T47D (cell line): ENCODE measurements at places on chromosomes 4 and X.

- no peak for DNase-seq
Observed at GRCh38 chr4:112168719-112169500, 23.7 kb downstream of the FAM241A start.

GRCh38 chr4:6939761-6940743 lies 30.4 kb downstream of the TBC1D14 start:
- no peak for DNase-seq

DNA sequence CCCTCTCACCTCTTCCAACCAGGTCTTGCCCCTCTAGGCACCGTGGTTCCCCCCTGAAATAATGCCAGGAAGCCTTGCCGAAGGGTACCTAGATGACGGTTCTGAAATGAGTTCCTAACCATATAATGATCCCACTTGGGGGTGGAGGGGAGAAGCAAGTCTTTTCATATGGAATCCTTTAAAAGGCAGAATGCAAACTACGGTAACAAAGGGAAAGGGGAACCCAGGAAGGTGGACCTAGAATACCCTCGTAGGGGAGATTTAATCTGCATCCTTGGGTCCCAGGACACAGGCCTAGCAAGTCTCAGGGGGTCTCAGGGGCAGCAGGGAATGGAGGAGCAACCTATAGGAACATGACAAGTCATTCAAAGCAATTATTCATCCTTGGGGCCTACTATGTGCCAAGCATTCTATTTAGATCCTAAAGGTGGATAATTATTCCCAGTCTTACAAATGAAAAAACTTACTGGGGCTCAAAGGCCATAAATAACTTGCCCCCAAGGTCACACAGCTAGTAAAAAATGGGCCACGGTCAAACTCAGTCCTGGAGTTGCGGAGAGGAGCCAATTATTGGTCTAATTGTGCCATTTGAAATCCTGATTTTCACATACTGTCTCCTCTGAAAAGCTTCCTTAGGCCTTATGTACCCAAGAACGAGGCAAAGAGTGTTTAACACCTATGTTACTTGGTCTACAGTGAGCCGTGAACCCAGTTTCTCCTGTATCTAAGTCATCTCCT lies 8.8 kb downstream of the BCOR start:
- no peak for DNase-seq

DNA sequence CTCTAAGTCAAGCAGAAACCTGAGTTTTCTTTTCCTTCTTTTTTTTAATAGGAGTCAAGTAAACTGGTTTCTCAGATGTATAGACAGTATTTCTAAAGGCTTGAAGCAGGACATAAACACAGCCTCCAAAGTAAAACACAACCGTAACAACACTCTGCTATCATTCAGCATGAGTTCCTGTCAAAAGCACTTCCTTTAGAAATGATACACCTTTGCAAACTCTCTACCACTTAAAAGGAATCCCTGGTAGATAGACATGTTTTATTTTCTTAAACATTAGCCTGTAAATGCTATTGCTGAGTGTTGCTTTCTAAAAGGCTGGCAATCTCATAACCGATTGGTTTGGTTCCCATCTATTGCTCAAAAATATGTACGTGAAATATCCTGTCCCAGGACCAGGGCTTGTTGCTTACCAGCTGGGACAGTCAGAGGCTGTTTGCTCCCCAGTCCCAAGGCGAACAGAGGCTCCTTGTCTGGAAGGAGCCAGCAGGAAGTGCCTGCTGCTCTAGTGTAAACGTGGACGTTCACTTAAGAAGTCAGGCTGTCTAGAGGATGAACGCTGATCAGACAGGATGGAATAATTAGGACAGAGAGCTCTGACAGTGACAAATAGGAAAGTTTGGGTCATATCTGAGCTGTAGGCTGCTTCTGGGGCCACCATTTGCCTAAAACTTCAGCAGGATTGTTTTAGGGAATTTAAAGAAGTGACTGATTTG lies 173.9 kb upstream of the KLF3 start:
- DNase-seq = no peak

GRCh38 chr4:27779827-27780226 lies 919.2 kb downstream of the STIM2 start:
- DNase-seq = no peak

DNA sequence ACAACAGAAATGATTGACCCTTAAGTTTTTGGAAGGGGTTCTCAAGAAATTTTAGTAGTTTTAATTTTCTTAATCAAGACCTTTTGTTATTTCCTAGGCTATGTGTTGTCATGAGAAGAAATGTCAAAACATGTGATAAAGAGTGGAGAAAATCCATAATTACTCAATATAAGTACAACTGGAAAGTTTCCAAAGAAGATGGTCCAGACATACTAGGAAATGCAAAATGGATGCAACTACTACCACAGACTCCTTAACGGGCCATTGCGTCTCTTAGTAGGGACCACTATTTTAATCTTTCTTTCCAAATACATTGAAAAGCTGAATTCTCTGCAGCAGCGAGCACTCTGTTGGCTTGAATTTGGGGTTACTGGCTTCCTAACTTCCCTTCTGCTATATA lies 148.8 kb downstream of the NWD2 start:
- DNase-seq = no peak

- DNase-seq = no peak
Observed at GRCh38 chr4:79181190-79181589, 144.7 kb downstream of the NAA11 start.

- no peak for DNase-seq
Observed at GRCh38 chr4:82811838-82812341, 13.3 kb upstream of the SCD5 start.

DNA sequence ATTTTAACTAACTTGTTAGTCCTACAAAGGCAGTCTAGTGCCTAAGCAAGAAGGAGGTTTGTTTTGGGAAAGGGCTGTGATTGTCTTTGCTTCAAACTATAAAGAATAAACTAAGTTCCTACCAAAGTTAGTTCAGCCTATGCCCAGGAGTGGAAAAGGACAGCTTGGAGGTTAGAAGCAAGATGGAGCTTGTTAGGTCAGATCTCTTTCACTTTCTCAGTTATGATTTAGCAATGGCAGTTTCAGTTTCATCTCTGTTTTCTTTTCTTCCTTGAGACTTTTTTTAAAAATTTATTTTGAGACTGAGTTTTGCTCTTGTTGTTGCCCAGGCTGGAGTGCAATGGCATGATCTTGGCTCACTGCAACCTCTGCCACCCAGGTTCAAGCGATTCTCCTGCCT lies 82.9 kb upstream of the NLGN4X start:
- DNase-seq = no peak

- no peak for DNase-seq
Observed at GRCh38 chrX:40082447-40083119, 15.2 kb downstream of the BCOR start.

GRCh38 chr4:100188829-100189228 lies 1.4 kb downstream of the DDIT4L start:
- no peak for DNase-seq

GRCh38 chrX:49106930-49107329 lies 16.6 kb downstream of the GPKOW start:
- DNase-seq = peak; percentile 76

GRCh38 chr4:52019936-52020657 lies at the start of gene LRRC66:
Gene LRRC66, minus strand, starts transcription at chr4:52020363. Its CDS starts 2,750 bp downstream, at chr4:52017613.
- DNase-seq = no peak

DNA sequence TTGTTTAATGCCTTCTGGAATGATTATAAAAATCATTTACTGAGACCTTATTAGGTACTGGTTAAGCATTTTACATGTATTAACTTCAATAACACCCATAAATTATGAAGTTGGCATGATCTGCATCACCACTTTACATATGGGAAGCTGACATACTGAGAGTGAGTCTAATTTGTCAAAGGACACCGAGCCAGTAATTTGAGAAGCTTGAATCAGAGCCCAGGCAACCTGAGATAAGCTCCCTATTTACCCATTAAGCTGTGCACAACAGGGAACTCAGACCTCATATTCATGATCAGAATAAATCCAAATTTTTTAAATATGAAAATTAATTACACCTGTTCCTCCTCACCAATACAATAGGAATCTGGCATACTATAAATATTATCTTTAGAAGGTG lies 247.9 kb upstream of the EPHA5 start:
- no peak for DNase-seq

GRCh38 chrX:3697220-3697684 lies 16.2 kb downstream of the PRKX start:
- DNase-seq = no peak

- DNase-seq = no peak
Observed at GRCh38 chr4:48134081-48134480, at the start of gene TXK. Gene TXK, minus strand, starts transcription at chr4:48134250. Its CDS starts 80 bp downstream, at chr4:48134170.

DNA sequence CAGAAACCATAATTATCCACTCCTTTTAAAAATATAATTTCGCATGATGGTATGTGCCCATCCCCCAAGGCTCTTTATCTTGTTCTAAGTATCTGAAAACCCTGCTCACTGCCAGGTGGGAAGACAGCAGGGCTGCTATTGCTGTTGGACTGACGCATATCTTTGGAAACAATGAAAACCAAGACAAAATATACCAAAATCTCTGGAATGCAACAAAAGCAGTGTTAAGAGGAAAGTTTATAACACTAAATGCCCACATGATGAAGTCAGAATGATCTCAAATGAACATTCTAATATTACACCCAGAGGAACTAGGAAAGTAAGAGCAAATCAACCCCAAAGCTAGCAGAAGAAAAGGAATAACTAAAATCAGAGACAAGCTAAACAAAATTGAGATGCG lies 162.0 kb downstream of the FAM47B start:
- no peak for DNase-seq

- DNase-seq = no peak
Observed at GRCh38 chrX:26100421-26100920, 37.7 kb upstream of the MAGEB18 start.

DNA sequence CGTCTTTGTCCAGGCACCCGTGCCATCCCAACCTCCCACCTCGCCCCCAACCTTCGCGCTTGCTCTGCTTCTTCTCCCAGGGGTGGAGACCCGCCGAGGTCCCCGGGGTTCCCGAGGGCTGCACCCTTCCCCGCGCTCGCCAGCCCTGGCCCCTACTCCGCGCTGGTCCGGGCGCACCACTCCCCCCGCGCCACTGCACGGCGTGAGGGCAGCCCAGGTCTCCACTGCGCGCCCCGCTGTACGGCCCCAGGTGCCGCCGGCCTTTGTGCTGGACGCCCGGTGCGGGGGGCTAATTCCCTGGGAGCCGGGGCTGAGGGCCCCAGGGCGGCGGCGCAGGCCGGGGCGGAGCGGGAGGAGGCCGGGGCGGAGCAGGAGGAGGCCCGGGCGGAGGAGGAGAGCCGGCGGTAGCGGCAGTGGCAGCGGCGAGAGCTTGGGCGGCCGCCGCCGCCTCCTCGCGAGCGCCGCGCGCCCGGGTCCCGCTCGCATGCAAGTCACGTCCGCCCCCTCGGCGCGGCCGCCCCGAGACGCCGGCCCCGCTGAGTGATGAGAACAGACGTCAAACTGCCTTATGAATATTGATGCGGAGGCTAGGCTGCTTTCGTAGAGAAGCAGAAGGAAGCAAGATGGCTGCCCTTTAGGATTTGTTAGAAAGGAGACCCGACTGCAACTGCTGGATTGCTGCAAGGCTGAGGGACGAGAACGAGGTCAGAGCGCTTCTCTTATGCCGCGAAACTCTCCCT lies at the start of gene TET2:
Gene TET2 (plus strand): TSS at position 601 of the 740 bp plus-strand sequence. CDS start 87,067 bp downstream, outside the sequence.
- peak; percentile 23 for DNase-seq

GRCh38 chr4:55354648-55355047 lies 8.6 kb downstream of the SRD5A3 start:
- no peak for DNase-seq
